ENCODE measurements at places on chromosomes 2 and 18. TPM values are rescaled to one million over a fixed set of nuclear protein-coding genes. Genes with fewer than 3 reads are reported as not detected.

- DNase-seq = no peak
These were observed 24.1 kb upstream of the EPHA4 start for GRCh38 chr2:221596192-221596591.

- DNase-seq = peak; percentile 9
These were observed 326.5 kb downstream of the SATB2 start for GRCh38 chr2:199131136-199131655.

DNA sequence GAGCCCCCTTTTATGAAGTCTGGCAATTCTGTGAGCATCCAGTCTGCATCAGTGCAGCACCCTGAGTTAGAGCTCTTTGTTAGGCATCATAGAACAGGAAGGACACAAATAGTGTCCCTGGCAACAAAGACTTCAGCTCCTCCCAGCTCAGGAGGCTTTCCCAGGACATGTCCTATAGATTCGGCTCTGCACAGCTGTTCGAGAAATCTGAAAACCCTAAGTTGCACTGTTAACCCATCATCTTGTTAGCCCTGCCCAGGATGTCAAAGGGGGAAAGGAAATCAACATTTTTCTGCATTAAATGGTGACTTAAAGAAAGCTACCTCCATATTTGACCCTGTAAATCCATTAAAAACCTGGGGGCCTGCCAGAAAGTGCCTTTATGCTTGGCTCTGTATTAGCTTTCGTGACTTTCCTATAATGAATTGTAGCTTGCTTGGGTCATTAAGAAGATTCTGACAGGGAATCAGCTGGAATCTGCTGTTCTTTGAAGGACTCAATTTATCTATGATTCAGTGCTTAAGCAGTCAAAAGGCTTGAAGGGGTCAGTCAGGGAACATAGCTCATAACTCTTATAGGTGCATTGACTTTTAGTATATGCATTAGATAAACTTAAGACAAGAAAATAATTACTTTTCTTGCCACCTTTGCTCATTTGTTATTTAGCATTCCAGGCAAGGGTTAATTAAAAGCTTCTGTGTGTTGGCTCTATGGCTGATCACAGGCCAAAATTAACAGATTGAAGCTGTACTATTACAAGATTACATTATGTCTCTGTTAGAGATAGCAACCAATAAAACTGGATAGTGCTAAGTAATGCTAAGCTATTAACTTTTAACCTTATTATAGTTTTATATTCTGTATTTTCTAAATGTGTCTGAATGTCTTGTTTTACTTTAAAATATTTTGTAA lies 20.6 kb downstream of the ERMN start:
- no peak for DNase-seq

The HMSD gene
- total RNA-seq = 0.54 TPM

DNA sequence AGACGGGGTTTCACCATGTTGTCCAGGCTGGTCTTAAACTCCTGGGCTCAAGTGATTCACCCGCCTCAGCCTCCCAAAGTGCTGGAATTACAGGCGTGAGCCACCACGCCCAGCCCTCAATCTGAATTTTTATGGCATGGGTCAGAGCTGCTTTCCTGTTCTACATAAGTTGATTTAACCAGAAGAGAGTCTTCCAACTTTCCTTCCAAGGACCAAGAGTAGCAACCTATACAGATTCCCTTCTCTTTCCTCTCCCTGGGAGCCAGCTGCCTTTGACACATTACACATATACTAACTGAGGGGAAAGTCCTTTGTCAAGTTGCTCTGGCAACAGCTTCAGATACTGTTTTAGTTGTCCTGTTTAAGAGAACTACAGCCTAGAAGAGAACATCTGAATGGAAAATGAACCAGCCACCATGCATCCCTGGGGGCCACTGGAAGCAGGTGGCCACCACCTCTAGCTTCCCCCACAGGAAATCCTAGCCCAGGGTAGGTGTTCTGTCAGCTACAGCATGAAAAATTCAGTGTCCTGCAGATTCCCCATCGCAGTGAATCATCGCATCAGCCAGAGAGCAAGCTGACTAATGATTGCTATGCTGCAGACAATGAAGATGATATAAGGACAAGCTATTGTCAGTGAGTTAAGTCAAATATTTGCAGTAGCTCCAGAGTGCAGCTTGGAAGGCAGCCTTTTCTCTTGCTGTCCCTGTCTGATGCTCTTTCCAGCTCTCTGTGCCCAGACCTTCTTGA lies 62.9 kb downstream of the POMC start:
- DNase-seq = no peak

- DNase-seq = no peak
These were observed 68.4 kb upstream of the ITM2C start for GRCh38 chr2:230796280-230796862.

The ALK gene
- 0.35 TPM for total RNA-seq

GRCh38 chr2:3758906-3759305 lies 55.5 kb downstream of the DCDC2C start:
- DNase-seq = no peak

DNA sequence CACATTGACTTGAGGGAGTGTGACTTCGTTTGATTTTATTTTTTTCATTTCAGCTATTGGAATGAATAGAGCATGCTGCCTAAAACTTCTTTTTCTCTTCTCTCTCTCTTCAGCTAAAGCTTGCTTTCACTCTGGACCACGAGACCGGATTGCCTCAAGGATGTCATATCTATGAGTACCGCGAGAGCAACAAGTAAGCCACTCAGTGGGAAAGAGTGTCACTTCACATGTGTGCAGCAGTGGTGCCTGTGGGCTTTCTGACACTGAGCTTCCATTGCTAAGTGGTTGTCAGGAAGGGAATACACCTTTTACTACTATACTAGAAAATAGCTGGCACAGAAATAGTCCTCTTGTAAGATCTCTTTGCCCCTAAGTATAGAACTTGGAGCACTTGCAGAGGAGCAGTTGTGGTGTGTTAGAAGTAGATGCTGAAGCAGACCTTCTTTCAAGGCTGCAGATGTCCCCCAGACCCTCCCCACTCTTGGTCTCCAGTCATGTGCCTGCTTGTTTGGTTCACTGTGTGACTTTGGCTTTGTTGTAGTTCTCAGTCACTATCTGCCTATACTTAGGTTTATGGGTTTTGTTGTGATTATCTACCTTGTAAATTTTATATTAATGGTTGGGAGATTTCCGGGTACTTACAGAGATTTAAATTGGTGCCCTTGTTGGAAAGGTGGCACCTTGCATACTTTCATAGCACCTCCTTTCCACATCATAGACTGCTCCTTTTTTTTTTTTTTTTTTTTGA lies 78.5 kb upstream of the ALPP start:
- DNase-seq = no peak

DNA sequence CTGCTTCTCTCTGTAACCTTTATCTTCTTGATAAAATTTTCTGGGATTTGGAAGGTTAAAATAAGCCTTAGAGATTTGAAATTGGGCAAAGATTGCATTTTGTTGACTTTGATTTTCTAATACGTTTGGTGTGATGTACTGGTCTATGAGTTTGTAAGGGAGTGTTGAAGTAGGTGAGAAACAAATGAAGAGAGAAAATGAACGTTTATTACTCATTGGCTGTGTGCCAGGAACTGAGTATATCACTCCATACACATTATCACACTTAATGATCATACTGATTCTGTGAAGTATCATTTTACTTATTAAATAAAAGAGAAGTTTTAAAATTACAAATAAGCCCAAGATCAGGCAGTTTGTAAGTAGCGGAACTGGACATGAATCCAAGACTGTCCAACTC lies 795.1 kb upstream of the ZEB2 start:
- no peak for DNase-seq

The ZAP70 gene
- total RNA-seq = 0.12 TPM

DNA sequence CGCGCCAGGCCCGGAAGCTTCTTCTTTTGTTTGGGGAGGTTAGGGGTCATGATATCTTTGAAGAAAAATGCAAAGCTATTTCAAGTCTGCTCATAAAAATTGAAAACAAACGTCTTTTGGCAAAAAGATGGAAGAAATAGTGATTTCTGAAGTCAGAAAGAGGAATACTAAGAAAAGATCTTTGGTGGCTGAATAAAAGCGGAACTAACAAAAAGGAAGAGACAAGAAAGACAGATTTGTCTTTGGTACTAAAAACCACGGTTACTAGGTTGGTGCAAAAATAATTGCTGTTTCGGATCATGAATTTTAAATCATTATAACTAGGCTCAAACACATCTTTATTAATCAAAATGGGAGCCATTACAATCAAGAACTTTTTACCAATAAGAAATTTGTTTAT lies 164.6 kb upstream of the TRIB2 start:
- no peak for DNase-seq

DNA sequence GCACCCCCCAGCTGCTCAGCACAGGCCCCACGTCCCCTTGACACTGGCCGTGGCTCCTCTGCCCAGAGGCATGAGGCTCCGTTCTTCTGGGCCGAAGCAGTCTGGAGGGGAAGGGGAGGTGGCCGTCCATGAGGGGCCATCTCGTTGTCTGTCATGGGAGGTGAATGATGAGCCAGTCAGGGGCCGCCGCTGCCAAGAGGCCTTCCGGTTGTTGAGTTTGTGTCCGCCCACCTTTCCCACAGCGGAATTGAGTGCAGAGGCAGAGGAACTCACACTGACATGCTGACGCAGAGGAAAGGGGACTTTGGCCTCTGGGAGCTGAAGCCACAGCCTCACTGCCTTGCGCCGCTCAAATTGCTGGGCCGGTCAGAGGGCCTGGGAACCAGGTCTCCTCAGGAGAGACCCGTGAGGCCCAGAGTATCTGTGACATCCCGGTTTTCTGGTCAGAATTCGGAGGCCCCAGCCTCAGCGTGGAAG lies 268.4 kb downstream of the ATAD2B start:
- DNase-seq = no peak

DNA sequence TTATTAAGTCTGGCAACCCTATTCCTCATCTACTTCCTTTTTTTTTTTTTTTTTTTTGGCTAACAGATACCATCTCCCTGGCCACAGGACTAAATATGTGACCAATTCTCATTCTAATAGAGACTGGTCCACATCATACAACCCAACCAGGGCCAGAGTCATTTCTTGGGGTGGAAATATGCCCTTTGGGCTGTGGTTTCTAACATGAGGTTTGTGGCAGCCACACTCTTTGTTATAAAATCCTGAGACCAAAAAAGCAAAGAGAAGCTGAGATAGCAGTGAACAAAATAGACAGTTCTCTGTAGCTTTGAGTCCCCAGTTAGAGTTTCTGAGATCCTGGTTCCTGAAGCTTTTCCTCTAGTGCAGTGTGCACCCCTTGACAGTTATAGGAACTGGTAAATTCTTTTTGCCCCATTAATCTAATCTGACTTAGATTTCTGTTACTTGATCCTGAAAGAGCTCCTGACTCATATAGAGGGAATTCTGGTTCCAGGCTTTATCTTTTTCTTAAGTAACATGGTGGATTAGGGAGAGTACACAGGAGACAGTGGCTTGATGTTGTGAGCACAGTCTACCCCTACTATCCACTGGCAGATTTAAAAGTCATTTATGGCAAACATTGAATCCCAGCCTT lies 86.8 kb downstream of the MAIP1 start:
- no peak for DNase-seq

DNA sequence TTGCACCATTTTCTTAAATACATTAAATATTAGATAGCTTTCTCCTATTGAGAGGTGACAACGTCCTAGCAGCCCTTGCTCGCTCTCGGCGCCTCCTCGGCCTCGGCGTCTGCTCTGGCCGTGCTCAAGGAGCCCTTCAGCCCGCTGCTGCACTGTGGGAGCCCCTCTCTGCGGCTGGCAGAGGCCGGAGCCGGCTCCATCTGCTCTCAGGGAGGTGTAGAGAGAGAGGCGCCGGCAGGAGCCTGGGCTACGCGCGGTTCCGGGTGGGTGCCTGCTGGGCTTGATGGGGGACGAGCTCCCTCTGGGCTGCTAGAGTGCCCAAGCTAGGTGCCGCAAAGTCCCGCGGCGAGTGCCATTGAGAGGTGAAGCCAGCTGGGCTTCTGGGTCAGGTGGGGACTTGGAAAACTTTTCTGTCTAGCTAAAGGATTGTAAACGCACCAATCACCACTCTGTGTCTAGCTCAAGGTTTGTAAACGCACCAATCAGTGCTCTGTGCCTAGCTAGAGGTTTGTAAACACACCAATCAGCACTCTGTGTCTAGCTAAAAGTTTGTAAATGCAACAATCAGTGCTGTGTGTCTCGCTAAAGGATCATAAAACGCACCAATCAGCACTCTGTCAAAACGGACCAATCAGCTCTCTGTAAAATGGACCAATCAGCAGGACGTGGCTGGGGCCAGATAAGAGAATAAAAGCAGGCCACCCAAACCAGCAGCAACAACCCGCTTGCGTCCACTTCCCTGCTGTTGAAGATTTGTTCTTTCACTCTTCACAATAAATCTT lies 3.1 kb downstream of the RPRD1A start:
- DNase-seq = peak; percentile 48

GRCh38 chr18:79964330-79965118 lies at the start of gene HSBP1L1:
Gene HSBP1L1 (plus strand): TSS chr18:79964643. CDS start chr18:79964736, 93 bp downstream.
- DNase-seq = peak; percentile 90

- peak; percentile 97 for DNase-seq
These were observed at the start of gene FEZ2 for GRCh38 chr2:36597532-36598377. Gene FEZ2 (minus strand): TSS chr2:36598168. CDS start chr2:36598142, 26 bp downstream.

The PDE1A gene
- 0.28 TPM for total RNA-seq

The KCNJ3 gene
- total RNA-seq = 0.28 TPM

The AFTPH gene
- 19.7 TPM for total RNA-seq

DNA sequence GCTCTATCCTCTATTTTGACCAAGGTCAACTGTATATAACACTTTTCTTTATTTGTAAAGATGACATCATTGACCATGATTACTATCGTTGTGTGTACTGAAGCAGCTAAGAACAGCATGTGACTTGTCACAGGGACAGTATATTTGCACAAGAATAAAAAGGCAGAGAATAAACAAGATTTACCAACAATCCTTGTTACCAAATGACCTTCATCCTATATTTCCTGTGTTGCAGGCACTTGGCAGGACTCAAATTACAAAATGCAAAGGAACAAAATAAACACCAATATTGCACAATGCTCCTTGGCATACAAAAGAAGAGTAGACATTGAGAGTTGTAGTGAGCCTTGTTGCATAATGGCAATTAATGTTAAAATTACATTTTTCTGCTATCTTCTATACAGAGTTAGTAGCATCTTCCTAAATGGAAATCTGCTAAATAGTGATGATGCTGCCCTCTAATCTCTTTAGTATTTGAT lies 61.8 kb downstream of the RFTN2 start:
- DNase-seq = no peak

Data from GM23338 (cell line).